ENCODE measurements at places on chromosomes 2 and 18.

DNA sequence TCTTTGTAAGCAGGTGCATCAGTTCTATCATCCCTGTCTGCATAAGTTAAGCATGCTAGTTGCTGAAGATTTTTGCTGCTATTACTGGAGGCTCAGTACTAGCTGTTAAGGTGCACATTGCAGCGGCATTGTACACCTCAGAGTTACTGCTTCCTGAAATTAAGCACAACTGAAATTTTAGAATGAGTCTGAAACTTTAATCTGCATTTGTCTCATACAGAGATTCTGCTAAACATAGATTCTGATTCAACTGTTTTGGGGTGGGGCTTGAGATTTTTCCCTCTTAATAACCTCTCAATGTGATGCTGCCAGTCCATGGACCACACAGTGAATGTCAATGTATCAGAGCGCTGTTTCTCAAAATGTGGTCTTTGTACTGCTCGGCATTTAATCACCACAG, 585.7 kb upstream of the GCFC2 start:
- no peak for DNase-seq

- no peak for DNase-seq
These were observed 599.3 kb upstream of the ZEB2 start for GRCh38 chr2:145119225-145119624.

- no peak for DNase-seq
These were observed 12.3 kb upstream of the STK17B start for GRCh38 chr2:196183528-196184231.

DNA sequence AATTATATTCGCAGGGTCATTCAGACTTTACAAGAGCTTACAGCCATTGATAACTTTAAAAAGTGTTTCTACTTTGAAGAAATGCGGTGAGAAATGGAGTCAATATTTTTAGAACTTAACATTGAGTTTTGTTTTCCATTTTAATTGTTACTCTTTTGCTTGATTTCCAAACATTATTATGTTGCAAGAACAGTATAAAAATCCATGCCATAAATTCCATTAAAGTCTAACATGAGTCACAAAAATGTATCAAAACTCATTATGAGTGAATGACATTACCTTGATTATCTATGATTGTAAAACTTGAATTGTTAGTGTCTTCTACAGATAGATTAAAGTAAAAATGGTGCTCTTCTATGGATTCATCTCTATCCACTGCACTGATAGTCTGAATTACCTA, 92.6 kb downstream of the CDH19 start:
- no peak for DNase-seq

DNA sequence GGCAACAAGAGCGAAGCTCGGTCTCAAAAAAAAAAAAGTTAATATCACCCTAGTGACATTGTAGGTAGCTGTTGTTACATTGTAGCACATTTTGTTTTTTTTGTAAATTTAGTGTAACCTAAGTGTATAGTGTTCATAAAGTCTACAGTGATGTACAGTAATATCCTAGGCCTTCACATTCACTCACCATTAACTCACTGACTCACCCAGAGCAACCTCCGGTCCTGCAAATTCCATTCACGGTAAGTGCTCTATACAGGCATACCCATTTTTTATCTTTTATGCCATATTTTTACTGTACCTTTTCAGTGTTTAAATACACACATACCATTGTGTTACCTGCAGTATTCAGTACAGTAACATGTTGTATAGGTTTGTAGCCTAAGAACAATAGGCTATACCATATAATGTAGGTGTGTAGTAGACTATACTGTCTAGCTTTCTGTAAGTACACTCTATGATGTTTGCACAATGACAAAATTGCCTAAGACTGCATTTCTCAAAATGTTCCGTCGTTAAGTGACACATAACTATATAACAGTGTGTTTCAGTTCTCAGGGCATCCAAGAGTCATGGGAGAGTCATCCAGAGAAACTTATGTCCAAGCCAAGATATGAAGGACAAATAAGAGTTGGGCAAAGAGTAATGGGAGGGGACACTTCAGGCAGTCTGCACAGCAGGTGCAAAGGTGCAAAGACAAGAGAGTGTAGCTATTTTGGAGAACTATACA, 68.4 kb downstream of the TANK start:
- no peak for DNase-seq

DNA sequence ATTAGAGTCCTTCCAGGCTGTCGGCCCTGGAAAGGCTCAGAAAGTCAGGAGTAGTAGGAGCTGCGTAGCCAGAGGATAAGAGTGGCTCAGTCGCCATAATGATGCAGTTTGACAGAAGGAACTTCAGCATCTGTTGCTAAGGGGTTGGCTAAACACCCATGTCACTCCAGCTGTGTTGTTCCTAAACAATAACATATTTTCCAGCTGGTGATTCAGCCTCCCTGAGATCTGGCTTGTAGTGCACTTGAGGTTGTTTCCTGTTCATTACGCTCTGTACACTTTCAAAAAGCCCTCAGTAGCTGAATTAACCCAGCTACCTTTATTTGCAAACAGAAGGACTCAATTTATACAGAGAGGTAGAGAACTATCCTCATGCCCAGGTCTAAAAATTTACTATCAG, 39.7 kb upstream of the EPAS1 start:
- no peak for DNase-seq

DNA sequence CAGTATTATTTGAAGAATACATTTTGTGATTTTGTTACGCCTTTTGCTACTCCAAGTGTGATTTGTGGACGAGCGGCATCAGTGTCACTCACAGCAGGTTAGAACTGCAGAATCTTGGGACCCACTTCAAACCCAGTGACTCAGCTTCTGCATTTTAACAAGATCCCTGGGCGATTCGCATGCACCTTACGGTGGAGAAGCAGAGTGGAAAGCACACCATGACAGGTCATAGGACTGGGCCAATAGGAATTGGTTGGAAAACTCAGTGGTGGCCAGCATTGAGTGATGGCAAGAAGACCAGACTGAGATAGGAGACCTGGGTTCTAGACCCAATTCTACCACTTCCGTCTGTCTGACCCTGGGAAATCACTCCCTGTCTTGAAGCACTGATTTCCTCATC, 26.3 kb downstream of the CTLA4 start:
- DNase-seq, result no peak

DNA sequence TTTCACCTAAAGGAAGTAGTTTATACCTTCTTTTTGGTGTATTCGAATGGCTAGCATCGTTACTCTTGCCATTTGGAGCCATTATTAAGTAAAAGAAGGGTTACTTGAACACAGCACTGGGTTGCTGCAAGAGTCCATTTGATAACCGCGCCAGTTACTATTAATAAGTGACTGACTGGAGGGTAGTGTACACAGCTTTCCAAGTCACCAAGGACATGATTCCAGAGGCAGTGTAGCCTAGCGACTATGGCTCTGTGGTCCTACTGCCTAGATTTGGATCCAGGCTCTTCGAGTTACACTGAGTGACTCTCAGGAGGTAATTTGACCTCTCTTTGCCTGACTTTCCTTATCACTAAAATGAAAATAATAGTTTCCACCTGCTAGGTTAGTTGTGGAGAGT, 206.8 kb downstream of the MEIS1 start:
- DNase-seq, result no peak

DNA sequence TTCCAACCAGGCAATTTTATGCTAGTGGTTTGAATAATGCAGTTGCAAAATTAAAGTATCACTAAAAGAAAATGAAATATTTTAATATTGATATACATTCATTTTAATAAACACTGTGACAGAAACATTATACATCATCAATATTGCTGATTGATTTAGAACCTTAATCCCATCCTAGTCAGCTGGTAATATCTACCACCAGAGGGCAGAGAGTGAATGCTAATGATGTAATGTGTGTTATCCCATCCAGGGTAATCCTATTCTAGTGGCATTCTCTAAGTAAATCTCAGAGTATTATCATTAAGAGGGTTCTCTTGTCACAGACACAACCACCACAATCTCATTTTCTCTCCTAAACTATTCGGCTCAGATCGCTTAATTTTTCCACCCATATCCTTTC, 477.4 kb downstream of the CPS1 start:
- DNase-seq, result peak; percentile 3
